Activated B cell treated with CpG ODN at 0.5 μM for 24 hours (primary cell): ENCODE measurements at places on chromosomes 13 and 19.
A peak's percentile ranks its signal among the peaks of the same experiment; 100 is the strongest.

DNA sequence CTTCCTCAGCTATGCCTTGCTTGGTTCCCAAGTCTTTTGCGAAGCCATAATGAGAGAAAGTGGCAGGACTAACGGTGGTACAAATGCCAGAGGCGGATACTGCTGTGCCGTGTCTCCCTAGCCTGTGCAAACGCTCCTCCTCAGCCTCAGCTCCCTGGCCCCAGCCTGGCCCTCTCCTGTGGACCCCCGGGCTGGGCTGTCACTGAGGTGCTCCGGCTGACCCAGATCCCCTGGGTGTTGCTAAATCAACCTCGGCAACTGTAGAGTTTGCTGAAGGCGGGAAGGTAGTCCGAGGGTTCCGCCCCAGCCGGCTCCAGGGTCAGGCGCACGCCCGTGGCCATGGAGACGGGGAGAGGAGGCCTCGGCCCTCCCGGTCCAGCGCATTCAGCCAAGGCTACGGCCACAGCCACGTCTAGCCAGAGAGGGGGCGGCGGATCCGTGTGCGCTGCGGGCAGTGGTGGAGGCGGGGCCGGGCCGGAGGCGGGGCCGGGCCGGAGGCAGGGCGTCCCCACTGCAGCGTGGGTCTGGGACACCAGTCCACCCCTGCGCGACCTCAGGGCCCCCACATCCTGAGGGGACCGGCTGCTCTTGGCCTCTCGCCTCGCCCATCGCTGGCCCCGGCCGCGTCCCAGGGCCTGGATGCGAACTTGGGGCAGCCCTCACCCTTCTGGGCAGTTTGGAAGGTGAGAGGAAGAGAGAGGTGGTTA is 16.4 kb upstream of the ZNF492 start:
- DNase-seq = no peak

DNA sequence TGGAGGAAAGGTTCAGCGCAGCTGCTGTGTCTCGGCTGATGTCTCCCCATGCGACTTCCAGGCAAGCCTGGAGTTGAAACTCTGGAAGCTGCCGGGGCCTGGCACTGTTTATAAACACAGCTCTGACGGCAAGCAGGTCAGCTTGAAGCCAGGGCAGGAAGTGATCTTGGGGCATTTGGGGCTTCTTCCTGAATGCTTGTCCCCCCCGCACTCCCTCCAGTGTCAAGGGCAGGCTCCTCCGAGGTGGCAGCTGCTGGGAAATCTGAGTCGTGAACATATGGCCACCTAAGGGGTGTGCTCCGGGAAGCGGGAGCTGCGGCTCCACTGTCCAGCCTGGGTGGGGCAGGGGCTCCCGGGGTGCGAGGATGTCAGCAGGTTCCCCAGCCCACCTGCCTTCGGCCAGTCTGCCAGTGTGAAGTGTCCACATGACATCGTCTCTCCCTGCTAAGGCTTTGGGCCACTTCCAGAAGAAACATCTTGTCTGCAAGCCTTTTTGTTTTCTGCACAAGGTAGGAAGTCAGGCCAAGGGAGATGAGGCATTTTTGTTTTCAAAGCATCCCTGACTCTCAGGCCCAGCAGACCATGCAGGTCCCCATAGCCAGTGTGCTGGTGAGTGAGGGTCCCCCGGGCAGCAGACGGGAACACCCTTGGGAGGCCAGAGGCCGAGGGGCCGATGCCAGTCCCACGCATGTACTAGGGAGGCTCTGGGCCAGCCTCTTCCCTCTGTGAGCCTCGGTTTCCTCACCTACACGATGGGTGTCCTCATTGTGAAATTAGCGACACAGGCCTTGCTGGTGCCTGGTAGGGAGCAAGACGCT is 2.7 kb downstream of the PIAS4 start:
- DNase-seq = no peak

DNA sequence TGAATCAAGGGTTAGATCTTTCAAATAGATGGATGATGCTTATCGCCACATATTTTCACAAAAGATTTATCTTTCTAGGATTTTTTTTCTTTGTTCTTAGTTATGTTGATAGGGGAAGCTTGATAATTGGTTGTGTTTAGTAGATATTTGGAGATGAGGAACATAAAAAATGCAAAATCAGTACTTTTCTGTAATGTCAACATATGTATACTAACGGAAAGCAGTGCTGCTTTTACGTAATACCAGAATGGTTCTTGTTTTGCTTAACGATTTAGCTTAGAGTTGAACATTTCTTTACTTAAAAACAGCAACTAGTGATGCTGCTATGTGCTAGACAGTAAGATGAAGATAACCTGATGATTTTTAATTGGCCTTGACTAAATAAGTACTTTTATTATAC is 3.0 kb downstream of the ZMYM2 start:
- no peak for DNase-seq

GRCh38 chr13:95552208-95552538 is 347 bp upstream of the CLDN10 start:
- DNase-seq = no peak

DNA sequence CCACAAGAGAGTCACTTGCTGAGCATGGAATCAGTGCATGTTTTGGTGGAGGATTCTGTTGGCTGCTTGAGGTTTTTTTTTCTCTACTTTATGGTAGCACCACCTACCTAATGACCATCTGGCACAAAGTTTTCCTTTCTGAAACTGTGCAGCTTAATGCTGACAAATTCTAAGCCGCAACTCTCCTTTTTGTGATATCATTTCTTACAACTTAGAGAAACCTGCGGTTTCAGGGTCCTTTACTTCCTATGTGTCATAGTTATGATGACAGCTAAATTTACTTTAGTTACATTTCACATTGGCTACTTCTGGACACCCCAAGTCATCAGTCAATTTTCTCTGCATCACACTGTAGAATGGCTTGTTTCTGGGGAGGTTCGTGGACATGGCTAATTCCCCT is 115.4 kb upstream of the TMTC4 start:
- DNase-seq = no peak

GRCh38 chr19:13995878-13996765 is 10.0 kb downstream of the RFX1 start:
- DNase-seq = no peak

- no peak for DNase-seq
Measured at GRCh38 chr13:43935878-43936277, 56.2 kb downstream of the LACC1 start.

GRCh38 chr19:40800997-40801377 is 2.0 kb downstream of the EGLN2 start:
- no peak for DNase-seq

DNA sequence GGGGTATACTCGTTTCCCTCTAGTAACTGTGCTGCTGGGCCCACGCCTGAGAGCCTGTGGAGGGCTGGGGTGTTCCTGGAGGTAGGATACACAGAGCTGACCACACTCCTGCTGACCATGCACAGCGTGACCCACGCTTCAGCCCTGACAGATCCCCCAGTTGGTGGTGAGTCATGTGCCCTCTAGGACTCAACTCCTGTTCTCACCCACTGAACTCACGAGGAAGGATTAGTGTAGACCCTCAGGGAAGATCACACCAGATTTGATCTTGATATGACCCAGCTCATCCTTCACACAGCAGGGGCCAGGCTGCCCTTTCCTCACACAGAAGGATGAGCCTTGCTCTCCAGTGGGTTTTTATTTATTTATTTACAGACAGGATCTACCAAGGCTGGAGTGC is 13.3 kb upstream of the ACP7 start:
- DNase-seq = no peak

GRCh38 chr19:51789061-51789795 is 5.7 kb upstream of the FPR3 start:
- DNase-seq = no peak

GRCh38 chr13:47908197-47908902 is 92.7 kb downstream of the SUCLA2 start:
- DNase-seq = no peak

DNA sequence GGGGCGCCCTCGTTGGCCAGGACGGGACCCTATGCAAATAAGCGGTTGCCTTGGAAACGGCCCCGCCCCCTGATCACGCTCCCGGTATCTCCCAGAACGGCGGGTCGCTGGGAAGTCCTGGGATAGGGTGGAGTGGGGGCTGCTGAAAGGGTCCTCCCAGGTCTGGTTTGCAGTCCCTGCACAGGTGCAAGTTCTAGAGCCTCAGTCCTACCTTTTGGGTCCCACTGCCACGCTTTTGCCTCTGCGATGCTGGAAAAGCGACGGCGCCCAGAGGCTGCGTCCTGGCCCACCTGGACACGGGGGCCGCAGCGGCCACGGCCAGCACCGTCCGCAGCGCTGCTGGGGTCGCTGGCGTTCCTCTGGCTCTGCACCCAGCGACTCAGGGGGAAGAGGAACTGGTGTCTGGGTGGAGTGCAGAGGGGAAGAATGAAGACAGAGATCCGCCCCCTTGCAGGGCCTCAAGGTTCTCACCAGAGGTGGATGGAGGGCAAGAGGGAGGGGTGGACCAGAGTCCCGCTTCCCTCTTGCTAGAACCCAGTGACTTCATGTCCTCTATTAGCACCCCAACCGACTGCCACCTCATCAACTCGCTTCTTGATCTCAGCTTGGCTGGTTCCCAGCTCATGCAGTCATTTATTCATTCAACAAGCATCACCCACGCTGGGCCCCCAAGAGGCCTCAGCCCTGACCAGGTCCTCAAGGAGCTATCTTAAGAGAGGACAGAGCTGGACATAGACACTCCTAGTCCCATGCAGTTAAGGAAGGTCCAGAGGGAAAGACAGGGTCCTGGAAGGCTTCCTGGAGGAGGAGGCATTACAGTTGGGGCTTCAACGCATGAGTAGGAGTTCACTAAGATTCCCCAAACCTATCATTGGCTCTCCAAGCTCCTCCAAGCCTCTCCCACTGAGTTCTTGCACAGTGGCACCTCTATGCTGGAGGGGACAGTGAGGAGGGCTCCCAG is at the start of gene LRRC25:
TSS of gene LRRC25 (minus strand) at position 381 of the 961 bp plus-strand sequence. CDS start 659 bp downstream, outside the sequence.
- DNase-seq = peak; percentile 52

- DNase-seq = no peak
Measured at GRCh38 chr13:110268576-110269185, 38.3 kb downstream of the COL4A1 start.

DNA sequence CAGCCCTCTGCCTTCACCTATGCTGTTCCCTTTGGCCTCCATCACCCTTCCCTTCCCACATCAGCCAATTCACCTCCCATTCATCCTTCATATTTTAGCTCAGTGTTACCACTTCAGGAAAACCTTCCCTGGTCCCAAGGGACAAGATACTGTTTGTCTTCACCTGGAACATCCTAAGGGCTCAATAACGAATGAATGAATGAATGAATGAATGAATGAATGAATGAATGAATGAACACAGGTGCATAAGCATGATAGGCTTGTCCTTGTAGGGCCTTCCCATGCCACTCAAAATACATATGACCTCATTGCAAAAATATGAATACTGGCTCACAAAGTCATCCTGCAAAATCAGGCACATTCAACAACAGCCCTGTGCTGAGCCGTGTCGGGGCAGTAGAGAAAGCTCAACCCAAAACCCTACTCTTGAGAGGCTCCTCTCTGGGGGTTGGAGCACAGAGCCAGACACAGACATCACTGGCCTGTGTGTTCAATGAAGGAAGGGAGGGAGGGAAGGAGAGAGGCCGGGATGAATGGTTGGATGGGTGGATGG is 33.7 kb upstream of the TPM4 start:
- no peak for DNase-seq

- DNase-seq = no peak
Measured at GRCh38 chr13:94006296-94006695, 473.2 kb downstream of the DCT start.

DNA sequence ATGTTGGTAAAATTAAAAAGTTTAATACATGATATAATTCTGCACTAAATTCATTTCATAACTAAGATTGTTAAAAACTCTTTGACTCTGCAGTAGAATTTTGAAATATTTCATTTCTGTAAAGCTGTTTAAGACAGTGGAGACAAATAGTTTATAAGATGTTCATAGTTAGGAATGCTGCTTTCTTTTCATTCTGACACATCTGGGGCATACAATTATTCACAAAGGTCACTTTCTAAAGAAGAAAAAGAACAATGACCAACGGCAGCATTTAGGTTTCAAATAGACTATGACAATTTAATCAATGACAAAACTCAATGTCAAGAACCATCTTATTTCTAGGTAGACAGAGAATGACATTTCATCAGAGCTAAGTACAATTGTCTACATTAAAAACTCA is 1422.1 kb downstream of the PCDH9 start:
- DNase-seq = no peak

- no peak for DNase-seq
Measured at GRCh38 chr19:9354651-9355050, 8.2 kb upstream of the ZNF177 start.

GRCh38 chr19:49071860-49072547 is 495 bp downstream of the KCNA7 start:
- no peak for DNase-seq

- DNase-seq = no peak
Measured at GRCh38 chr19:5032101-5032967, 63.4 kb downstream of the KDM4B start.

DNA sequence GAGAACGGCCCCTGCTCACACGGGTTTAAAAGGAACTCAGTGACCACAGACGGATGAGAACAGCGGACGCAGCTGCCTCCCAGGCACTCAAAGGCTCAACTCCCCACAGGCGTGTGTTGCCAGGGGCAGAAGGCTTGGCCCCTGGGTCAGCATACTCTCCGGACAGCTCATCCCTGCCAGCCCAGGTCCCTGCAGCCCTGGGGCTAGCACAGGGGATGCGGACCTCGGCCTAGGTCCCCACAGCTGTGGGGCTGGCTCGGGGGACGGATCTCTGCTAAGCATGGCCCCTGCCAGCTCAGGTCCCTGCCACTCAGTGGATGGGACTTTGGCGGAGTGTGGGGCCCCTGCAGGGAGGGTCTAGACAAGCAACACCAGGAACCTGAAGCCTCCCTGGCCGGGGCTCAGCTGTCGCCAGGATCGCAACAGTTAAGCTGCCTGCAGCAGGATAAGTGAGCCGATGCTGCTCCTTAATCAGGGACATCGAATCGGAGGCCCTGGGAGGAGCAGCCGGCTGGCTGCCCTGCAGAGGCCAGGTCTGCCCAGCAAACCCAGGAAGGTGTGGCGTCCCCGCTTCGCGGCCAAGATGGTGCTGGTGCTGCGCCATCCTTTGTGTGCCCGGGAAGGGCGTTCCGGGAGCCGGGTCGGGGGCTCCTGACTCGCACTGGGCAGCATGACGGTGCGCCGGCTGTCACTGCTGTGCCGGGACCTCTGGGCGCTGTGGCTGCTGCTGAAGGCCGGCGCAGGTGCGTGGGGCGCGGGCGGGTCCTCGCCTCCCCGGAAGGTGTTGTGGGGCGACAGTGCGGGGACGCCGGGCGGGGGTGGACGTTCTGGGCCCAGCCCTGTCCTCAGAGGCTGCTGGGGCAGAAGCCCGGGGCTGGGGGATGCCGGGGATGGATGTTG is 32.5 kb downstream of the MCF2L start:
- DNase-seq = no peak

DNA sequence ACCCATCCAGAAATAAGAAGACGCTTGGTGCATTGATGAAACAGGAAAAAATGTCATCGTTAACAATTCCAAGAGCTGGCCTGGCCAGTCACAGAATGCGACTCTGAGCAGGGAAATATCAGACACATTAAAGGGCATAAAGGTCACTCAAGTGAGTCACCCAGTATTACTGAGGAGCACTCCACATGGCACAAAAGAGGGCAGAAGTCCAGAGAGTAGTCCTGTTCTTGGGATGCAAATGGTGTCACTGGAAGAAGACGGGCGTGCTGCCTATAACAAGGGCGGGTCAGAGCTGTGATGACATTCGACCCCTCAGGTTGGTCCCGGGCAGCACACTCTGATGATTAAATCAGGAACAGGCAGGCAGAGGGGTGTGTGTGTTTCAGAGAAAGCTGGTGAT is 720.3 kb downstream of the UQCRFS1 start:
- no peak for DNase-seq

- DNase-seq = no peak
Measured at GRCh38 chr13:44927968-44928367, 61.3 kb downstream of the NUFIP1 start.
